ENCODE measurements at places on chromosomes 5 and 9.

- DNase-seq: no peak
Observed at GRCh38 chr9:86636519-86636918, 282.3 kb upstream of the TUT7 start.

DNA sequence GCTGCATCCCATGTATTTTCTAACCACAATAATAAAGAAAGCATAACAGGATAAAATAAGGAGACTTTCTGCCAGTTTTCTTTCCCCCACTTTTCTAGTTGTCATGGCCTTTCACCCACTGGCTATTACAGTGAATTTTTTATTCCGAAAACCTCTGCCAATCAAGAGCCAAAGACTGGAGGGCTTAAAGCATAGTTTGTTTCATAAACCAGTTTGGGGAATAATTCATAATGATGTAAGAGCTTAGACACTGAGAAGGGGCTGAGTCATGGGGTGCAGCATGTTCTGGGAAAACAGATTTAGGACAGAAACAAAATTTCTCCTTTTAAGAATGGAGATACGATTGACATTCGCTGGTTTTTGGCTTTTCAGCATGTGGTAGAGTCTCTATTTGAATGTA lies 4.4 kb upstream of the GLIPR2 start:
- DNase-seq: no peak

GRCh38 chr9:82511626-82512025 lies 523.1 kb downstream of the SPATA31D1 start:
- DNase-seq: no peak

- DNase-seq: peak; percentile 59
Observed at GRCh38 chr9:9598723-9599122, 1014.1 kb downstream of the PTPRD start.

DNA sequence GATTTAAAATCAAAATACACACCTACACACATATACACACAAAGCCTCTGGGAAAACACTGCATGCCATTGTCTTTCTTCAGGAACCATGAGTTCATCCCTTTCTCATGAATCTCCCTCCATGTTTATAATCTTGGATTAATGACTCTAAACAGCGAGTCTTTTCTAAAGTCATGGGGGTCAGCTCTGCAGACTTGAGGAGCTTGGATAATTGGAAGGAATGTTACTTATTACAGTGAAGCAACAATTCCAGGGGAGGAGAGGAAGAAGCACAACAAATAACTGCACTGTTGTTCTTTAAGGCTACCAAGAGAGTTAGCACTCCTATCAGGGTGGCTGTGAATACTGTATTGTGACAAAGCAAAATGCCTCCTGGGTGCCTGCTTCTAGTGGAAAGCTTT lies 444.7 kb downstream of the ANXA1 start:
- DNase-seq: no peak
